Dermis blood vessel endothelial cell (primary cell): ENCODE measurements at places on chromosomes 11 and 22.

- DNase-seq, result no peak
These were observed 3.9 kb upstream of the PRG2 start for GRCh38 chr11:57394203-57394965.

GRCh38 chr11:25860677-25861450 is 471.1 kb upstream of the ANO3 start:
- no peak for DNase-seq

DNA sequence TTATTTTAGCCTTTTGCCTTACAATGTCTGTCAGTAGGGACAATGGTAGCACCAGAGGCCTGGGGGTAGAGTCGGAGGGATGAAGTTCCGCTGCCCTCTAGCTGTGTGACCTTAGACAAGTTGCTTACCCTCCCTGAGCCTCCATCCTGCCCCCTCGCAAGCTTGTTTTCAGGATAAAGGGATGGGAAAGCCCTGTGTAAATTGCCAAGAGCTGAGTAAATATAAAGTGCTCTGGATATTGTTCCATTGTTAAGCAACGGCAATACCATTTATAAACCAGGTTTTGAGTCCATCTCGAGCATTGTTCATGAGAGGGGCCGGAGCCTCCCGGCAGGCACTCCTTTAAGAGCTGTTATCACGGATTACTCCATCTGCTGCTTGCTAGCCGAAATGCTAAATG is 72.9 kb downstream of the ZBTB16 start:
- DNase-seq, result no peak

GRCh38 chr11:13602844-13603243 is 65.6 kb upstream of the FAR1 start:
- no peak for DNase-seq

DNA sequence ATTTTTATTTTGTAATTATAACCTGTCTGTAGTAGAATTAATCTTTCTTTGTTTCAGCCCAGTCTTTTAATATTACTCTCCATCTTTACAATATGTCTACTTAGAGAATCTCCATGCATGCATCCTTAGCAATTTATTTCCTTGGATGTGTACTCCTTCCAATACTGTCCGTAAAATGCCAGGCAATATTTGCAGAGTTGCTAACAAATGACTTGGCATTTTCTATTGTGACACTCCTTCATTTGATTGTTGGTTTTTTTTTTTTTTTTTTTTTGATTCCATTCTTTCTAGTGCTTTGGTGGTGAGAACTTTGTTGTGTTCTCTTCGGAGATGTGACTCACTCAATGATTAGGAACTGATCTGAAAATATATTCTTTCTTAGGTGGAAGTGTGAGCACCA is 220.3 kb downstream of the CNTN5 start:
- no peak for DNase-seq

- no peak for DNase-seq
These were observed 33.8 kb downstream of the EHF start for GRCh38 chr11:34654483-34655334.

DNA sequence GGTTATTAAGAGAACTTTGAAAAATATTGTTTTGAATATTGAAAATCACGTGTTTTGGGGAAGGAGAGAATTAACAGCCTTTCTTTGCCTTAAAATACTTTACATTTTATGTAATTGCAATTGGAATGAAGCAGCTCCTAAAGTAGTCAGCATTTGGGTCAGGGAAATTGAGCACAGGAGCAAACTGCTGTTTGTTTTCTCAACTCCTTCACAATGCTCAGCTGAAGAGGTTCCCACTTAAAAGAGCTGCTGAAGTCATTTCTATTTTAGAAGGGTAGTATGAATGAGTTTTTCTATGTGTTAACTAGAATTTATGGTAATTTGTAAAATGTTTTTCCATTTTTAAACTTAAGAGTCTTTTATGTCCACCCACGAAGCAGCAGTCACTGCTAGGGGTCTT is 8.1 kb upstream of the UCP2 start:
- no peak for DNase-seq

GRCh38 chr22:41810022-41810421 is 9.5 kb downstream of the CCDC134 start:
- no peak for DNase-seq

GRCh38 chr11:100734743-100735527 is 47.8 kb downstream of the ARHGAP42 start:
- no peak for DNase-seq

GRCh38 chr22:39353346-39353745 is 3.6 kb downstream of the SYNGR1 start:
- DNase-seq, result peak; percentile 34

DNA sequence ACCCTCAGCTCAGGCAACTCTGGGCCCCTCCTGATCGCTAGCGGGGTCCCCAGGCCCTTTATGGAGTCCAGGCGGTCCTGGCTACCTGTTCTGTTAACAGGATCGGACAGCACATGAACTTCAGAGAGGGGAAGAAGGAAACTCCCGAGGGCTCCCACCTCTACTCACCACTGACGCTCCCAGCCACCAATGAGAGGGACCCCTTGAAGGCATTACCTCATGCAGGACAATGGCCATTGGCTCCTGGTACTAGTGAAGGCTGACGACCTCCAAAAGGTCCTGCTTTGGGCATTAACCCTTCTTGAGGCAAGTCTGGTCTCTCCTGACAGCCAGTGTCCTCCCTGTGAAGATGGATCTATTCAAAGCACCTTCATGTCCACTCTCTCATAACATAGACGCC is 71.5 kb upstream of the LMO1 start:
- DNase-seq, result no peak

GRCh38 chr11:119361056-119361787 is 14.7 kb upstream of the MFRP start:
- no peak for DNase-seq

GRCh38 chr11:40129266-40129665 is 1330.2 kb downstream of the LRRC4C start:
- no peak for DNase-seq

DNA sequence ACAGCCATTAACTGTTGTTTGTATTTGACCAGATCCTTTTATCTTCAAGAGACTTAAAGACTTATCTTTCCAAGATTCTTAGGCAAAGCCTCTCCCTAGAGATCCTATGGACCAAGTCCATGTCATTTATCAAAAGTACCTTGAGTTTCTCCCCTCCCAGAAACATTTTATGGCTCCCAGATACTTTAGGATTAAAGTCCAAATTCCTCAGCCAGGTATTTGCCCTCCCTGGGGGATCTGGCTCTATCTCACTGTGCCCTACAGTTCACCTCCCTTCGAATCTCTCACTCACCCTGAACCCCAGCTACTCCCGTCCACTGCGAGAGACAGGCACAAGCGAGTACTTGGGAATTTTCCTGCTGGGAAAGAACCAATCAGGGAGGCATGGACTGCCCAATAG is 11.9 kb downstream of the MS4A8 start:
- DNase-seq, result no peak

GRCh38 chr11:63907808-63908530 is 9.0 kb downstream of the RCOR2 start:
- DNase-seq, result no peak

GRCh38 chr11:4180441-4181183 is 86.0 kb downstream of the RRM1 start:
- DNase-seq, result no peak

DNA sequence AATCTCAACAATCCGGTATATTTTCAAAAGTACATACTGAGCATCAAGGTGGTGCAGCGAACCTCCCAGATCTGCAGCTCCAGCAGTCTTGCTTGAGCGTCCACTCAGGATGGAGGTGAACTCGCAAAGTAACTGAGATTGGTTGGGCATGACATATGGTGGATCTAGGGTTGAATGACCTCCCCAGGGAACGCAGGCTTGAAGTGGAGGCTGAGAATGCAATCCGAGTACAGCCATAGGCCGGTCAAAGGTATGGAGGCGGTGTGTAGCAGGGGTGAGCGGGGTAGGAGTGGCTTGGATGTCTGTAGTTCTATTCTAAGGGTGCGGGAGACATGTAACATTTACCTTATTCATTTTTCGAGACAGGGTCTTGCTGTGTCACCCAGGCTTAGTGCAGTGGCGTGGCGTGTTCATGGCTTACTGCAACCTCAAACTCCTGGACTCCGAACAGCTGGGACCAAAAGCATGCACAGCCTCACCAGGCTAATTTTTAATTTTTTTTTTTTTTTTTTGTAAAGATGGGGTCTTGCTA is 631 bp upstream of the C22orf39 start:
- DNase-seq, result peak; percentile 59

- DNase-seq, result no peak
These were observed 226.3 kb downstream of the DSCAML1 start for GRCh38 chr11:117570701-117571100.
